ENCODE measurements at places on chromosomes 2 and 18.

- no peaks in the 10 kb centered on the region for H3K27me3 ChIP-seq
- no peak overlapping the region for H3K4me3 ChIP-seq
- no peak for DNase-seq
- H3K36me3 ChIP-seq = no peaks in the 10 kb centered on the region
- H3K27ac ChIP-seq = no peak overlapping the region
- H3K4me1 ChIP-seq = no peaks in the 10 kb centered on the region
These were observed 289.2 kb downstream of the ZNF521 start for GRCh38 chr18:25062720-25063119.

DNA sequence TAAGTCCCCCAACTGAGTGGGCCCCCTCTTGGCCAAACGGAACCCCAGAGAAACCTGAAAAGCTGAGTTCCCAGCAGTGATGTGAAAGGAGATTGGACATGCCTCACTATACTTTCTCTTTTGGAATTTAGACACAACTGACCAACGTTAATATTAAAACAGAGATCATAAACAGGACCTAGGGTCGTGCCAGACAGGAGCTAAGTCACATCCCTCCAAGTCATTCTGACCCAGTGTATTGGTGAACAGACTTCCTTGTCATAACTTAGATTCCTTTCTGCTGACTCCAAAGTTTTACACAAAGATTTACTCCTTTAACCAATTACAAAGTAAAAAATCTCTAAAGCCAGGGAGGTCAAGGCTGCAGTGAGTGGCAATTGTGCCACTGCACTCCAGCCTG is 46.9 kb downstream of the UXS1 start:
- H3K27me3 ChIP-seq = no peaks in the 10 kb centered on the region
- peaks cover 14% of the 10 kb centered on the region for H3K4me1 ChIP-seq
- no peak overlapping the region for H3K4me3 ChIP-seq
- H3K27ac ChIP-seq = peak overlapping the region; percentile 13
- no peak for DNase-seq

GRCh38 chr2:185477452-185477851 is 261.2 kb upstream of the FSIP2 start:
- no peaks in the 10 kb centered on the region for H3K27me3 ChIP-seq
- no peak for DNase-seq
- H3K4me1 ChIP-seq = no peaks in the 10 kb centered on the region
- no peak overlapping the region for H3K27ac ChIP-seq
- H3K4me3 ChIP-seq = no peak overlapping the region

- H3K4me3 ChIP-seq = no peak overlapping the region
- H3K4me1 ChIP-seq = peaks cover 5% of the 10 kb centered on the region
- no peaks in the 10 kb centered on the region for H3K27me3 ChIP-seq
- no peak for DNase-seq
- H3K36me3 ChIP-seq = no peaks in the 10 kb centered on the region
These were observed 94.8 kb upstream of the OTOS start for GRCh38 chr2:240235149-240235803.

- no peak overlapping the region for H3K27ac ChIP-seq
- DNase-seq = no peak
- no peaks in the 10 kb centered on the region for H3K27me3 ChIP-seq
These were observed 2.1 kb downstream of the PFN4 start for GRCh38 chr2:24121066-24121465.

DNA sequence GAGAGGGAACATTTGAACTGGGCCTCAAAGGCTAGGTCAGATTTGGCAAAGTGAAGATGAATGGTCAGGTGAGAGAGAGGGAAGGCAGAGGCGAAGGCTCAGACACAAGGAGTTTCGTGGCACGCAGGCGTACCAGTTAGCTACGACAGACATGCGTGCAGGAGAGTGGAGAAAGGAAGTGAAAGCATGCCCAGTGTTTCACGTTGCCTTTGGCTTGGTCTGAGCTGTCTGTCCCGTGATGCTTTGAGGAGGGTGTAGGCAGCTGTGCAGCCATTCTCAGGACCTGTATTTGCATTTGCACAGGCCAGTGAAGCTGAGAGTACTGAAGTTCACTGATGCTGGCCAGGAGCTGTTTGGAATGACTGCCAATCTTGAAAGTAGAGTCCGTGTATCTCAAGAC is 69.5 kb downstream of the HNRNPLL start:
- no peak overlapping the region for H3K27ac ChIP-seq
- no peaks in the 10 kb centered on the region for H3K27me3 ChIP-seq
- no peaks in the 10 kb centered on the region for H3K36me3 ChIP-seq
- no peaks in the 10 kb centered on the region for H3K4me1 ChIP-seq

- H3K4me1 ChIP-seq = no peaks in the 10 kb centered on the region
- no peak overlapping the region for H3K4me3 ChIP-seq
- H3K27ac ChIP-seq = no peak overlapping the region
- H3K27me3 ChIP-seq = no peaks in the 10 kb centered on the region
These were observed 6.8 kb upstream of the EHD3 start for GRCh38 chr2:31227110-31227509.

DNA sequence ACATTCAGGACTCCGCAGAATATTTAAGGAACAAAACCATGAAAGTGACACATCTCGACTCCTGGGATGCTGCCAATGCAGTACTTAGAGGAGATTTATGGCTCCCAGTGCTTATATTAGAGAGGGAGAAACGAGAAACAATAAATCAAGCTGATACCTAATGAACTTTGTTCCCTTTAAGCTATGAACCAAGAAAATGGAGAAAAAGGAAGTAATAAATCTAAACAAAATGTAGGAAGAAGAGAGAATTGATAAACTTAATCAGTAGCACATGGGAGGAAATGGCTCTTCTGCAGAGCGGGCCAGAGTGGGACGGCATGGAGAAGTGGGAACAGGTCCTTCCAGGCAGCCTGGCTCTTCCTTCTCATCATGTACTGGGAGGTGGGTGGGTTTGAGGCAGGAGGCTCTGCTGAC is 42.7 kb downstream of the NPPC start:
- H3K27ac ChIP-seq = no peak overlapping the region
- H3K4me3 ChIP-seq = no peak overlapping the region
- H3K4me1 ChIP-seq = no peaks in the 10 kb centered on the region
- no peaks in the 10 kb centered on the region for H3K36me3 ChIP-seq
- DNase-seq = no peak
- peaks cover 32% of the 10 kb centered on the region for H3K27me3 ChIP-seq

DNA sequence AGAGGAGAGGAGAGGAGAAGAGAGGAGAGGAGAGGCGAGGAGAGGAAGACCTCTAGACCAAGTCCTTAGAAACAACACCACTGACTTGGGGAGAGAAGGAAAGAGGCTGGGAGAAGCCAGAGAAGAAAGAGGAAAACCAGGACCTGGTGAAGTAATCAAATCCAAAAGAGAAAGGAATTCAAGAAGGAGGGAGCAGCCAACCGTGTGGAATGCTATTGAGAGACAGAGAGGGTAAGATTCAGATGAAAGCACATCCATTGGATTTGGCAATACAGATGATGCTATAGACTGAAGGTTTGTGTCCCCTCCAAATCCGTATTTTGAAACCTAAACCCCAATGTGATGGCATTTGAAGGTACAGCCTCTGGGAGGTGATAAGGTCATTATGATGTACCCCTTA is 50.7 kb downstream of the GALNT14 start:
- no peak overlapping the region for H3K4me3 ChIP-seq
- no peaks in the 10 kb centered on the region for H3K4me1 ChIP-seq

DNA sequence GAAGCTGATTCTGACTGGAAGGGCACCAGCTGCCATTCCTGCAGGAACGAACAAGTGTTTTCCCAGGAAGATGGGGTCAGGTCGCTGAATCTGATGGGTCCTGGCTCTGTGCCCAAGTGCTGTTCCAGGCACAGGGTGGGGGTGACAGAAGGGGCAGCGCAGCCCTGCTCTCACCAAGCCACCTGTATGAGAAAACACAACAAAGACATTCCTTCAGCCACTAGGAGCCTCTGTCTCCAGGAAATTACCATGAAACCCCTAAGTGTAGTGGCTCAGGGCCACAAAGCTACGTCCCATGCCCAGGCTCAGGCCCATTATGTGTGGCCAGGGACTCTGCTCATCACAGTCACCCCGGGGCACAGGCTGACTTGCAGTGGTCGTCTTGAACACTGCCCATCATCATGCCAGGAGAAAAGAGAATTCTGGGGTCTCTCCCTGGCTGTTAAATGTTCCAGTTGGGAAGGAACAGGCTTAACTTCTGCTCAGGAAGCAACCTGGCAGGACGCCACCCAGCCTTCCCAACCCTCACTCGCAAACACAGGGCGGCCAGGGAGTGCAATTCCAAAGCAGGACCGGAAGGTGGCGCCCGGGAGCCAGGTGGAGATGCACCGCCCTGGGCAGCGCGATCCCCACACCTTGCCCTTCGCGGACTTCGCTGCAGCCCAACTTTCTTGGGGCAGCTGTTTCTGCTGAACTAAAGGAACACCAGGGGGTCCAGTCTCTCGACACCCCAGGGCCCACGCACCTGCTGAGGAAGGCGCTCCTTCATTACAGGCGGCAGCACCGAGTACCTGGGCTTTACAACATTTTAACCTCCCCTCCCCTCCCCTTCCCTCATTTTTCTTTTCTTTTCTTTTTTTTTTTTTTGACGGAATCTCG is 11.0 kb upstream of the SFTPB start:
- peaks cover 4% of the 10 kb centered on the region for H3K4me1 ChIP-seq
- H3K27me3 ChIP-seq = no peaks in the 10 kb centered on the region
- no peaks in the 10 kb centered on the region for H3K36me3 ChIP-seq
- peak overlapping the region; percentile 59 for H3K27ac ChIP-seq
- peak; percentile 95 for DNase-seq
- no peak overlapping the region for H3K4me3 ChIP-seq

GRCh38 chr2:107461301-107461700 is 365.4 kb upstream of the RGPD4 start:
- no peaks in the 10 kb centered on the region for H3K27me3 ChIP-seq
- no peaks in the 10 kb centered on the region for H3K4me1 ChIP-seq
- H3K27ac ChIP-seq = no peak overlapping the region
- no peak overlapping the region for H3K4me3 ChIP-seq

DNA sequence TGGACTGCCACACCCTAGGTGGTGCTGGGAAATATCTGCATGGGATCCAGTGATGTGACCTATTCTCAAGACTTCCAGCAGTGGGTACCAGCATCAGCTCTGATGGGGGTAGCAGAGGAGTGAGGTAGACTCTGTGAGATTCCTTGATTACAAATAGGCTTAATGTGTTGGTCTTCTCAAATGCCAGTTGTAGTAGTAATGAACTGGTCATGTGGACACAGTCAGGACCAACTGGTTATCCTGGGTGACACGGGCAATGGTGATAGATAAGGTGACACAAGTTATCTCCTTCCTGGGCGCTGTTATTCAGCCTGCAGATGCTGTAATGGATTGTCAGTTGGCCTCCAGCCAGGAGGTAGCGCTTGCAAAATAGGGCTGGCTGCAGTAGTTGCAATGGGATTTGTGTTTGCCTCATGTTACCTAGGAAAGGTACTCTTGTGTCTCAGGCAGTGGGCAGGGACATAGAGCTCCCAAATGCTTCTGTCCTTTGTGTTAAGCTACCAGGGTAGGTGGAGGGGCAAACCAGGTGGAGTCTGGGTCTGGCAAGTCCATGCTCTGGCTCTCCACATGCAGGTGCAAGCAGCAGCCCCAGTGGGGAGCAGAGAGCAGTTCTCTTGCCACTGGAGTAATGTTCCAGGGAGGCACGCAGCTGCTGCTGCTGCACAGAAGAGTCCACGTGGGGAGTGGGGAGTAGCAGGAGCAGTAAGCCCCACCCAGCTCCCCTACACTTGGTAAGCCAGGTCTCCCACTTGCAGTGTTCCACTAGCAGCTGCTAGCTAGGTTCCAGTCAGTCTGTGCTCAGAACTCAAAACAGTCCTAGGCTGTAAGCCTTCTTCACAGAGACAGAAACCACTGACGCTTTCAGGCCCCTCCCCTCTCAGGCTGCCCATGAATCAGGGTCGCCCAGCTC is 505.4 kb upstream of the DDX18 start:
- no peak overlapping the region for H3K4me3 ChIP-seq
- H3K27ac ChIP-seq = no peak overlapping the region
- H3K36me3 ChIP-seq = no peaks in the 10 kb centered on the region

GRCh38 chr2:172922815-172923214 is 152.8 kb upstream of the MAP3K20 start:
- no peak overlapping the region for H3K4me3 ChIP-seq
- H3K36me3 ChIP-seq = no peaks in the 10 kb centered on the region
- no peak for DNase-seq

GRCh38 chr2:180004731-180005130 is 2.4 kb downstream of the CWC22 start:
- DNase-seq = no peak
- no peaks in the 10 kb centered on the region for H3K36me3 ChIP-seq
- H3K27ac ChIP-seq = no peak overlapping the region
- no peak overlapping the region for H3K4me3 ChIP-seq
- peaks cover 15% of the 10 kb centered on the region for H3K4me1 ChIP-seq
- no peaks in the 10 kb centered on the region for H3K27me3 ChIP-seq

DNA sequence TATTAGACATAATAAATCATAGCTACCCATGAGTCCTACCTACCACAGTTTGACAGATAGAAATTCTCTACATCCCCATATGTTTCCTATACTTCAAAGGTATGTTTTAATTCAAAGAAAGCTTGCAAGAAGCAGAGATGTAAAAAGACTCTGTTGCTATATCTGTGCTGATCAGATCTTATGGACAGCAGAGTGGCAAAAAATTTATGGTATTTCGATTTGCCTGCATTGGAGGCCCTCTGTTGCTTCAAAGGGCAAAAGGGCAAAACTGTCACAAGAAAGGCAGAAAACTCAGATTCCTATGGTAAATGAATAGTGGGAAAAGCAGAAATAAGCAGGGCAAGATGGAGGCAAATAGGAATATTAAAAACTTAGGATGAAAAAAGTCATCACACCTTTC is 447.8 kb upstream of the SPHKAP start:
- H3K27me3 ChIP-seq = no peaks in the 10 kb centered on the region
- no peak overlapping the region for H3K27ac ChIP-seq
- H3K4me3 ChIP-seq = no peak overlapping the region
- DNase-seq = no peak
- H3K36me3 ChIP-seq = no peaks in the 10 kb centered on the region

DNA sequence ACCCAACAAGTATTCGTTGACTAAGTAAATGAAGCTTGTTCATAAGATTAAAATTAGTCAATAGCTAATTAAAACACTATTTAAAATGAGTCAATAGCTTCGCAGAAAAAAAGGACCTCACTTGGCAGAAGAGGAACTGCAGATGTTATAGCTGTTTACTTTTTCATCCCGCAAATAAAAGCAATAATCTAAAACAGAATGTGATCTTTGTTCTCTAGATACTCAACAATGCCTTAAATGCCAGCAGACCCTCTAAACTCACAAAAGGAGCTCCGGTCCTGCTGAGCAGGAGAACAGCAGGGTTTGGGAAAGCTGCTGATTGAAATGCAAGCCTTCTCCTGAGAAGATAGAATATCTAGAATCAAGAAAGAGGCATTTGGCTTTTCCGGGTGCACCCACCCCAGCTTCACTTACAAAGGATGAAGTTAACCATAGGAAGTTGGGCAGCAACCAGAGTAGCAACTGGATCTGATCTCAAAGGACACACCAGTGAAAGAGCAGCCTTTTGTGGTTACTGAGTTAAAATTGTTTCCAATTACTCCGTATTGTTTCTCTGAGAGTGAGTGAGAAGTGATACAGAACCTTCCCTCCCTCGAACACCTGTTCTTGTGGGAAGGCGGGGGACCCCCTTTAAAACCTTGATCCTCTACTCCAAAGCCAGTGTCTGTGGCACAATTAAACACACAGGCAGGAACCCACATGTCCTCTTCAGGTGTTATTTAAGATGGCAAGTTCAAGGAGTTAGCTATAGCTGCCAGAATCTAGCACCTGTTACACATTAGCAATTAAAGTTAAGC is 6.8 kb downstream of the CCBE1 start:
- H3K4me3 ChIP-seq = no peak overlapping the region
- no peaks in the 10 kb centered on the region for H3K36me3 ChIP-seq
- H3K27me3 ChIP-seq = peaks cover 5% of the 10 kb centered on the region
- H3K4me1 ChIP-seq = no peaks in the 10 kb centered on the region
- no peak for DNase-seq
- no peak overlapping the region for H3K27ac ChIP-seq

- H3K4me1 ChIP-seq = no peaks in the 10 kb centered on the region
- H3K36me3 ChIP-seq = no peaks in the 10 kb centered on the region
- H3K27me3 ChIP-seq = no peaks in the 10 kb centered on the region
- H3K4me3 ChIP-seq = peak overlapping the region; percentile 76
- peak; percentile 52 for DNase-seq
These were observed 594 bp downstream of the FAM161A start for GRCh38 chr2:61853086-61853846.
